ENCODE measurements at places on chromosomes 2 and 18.

GRCh38 chr2:172021955-172022354 lies 22.2 kb downstream of the METAP1D start:
- DNase-seq: no peak

GRCh38 chr2:203237346-203238238 lies 1.2 kb upstream of the CYP20A1 start:
- DNase-seq: no peak

DNA sequence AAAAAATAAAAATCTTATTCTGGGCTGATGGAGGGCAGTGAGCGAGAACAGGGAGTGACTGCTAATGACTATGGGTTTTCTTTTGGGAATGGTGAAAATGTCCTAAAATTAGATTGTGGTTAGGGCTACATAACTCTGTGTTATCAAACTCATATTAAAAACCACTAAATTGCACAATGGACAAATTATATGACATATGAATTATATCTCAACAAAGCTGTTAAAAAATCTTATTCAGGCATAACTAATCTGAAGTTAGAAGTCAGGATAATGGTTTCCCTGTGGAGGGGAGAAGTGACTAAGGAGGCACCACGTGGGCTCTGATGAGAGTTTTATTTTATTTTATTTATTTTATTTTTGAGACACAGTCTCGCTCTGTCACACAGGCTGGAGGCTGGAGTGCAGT lies 32.1 kb upstream of the DPP4 start:
- DNase-seq: no peak

DNA sequence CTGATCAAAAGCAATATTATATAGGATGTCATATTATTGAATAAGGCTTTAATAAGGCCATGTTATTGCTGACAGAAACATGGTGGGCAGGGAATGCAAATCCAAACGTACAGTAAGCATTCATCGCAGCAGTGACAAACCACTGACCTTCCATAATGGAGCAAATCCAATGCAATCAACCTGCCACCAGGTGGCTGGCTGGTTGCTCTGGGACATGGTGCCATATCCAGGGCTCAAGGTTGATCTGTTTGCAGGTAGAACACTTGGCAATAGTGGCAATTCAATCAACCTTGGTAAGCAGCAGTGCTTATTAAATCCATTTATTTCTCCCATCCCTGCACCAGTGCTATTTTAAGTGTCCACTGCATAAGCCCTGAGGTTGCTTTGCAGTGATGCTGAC lies 75.4 kb downstream of the CERKL start:
- DNase-seq: no peak

GRCh38 chr2:6535572-6535971 lies 330.1 kb downstream of the CMPK2 start:
- no peak for DNase-seq

Measured in NCI-H1436 (cell line).